Activated naive CD8-positive, alpha-beta T cell treated with anti-CD3 and anti-CD28 coated beads, Interleukin-2, amount 10 ng/mL, durations not matched to agents 7 days and 5 days (primary cell): ENCODE measurements at places on chromosomes 2 and 18.

DNA sequence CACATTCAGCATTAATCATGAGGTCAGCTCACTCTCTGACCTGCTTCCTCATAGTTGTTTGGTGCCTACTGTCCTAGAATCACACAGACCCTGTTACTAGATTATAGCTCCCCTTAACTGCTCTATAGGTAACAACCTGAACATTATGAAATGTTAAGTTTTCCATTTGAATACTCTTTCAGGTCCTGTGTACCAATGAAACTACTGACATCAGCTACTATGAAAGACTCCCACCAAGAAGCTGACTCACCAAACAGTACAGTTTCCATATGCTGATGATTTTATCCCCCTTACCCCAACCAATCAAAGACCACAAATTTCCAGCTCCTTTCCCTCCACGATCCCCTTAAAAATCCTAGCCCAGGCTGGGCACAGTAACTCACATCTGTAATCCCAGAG lies 56.3 kb downstream of the SRBD1 start:
- H3K36me3 ChIP-seq = peaks cover 49% of the 10 kb centered on the region
- H3K27me3 ChIP-seq = no peaks in the 10 kb centered on the region
- H3K27ac ChIP-seq = no peak overlapping the region
- no peak for DNase-seq

DNA sequence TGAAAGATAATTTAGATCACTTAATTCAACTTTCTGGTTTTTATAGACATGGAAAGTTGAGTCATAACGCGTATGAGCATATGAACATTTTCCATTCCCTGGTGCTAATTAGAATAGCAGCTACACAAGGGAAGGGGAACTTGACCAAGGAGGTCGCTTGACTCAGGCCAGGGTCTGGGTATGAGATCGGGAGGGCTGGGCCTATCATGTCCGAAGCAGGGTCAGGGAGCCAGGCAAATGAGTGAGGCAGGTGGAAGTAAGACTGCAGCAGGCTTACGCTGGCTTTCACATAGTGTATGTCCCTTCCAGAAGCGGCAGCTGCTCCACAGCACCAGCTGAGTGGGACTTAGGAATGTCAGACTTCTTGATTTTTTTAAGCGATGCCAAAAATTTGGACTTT lies 14.7 kb downstream of the RALB start:
- H3K36me3 ChIP-seq = peaks cover 46% of the 10 kb centered on the region
- H3K4me3 ChIP-seq = no peak overlapping the region
- H3K27ac ChIP-seq = no peak overlapping the region
- H3K4me1 ChIP-seq = peaks cover 30% of the 10 kb centered on the region
- H3K27me3 ChIP-seq = no peaks in the 10 kb centered on the region
- no peak for DNase-seq

DNA sequence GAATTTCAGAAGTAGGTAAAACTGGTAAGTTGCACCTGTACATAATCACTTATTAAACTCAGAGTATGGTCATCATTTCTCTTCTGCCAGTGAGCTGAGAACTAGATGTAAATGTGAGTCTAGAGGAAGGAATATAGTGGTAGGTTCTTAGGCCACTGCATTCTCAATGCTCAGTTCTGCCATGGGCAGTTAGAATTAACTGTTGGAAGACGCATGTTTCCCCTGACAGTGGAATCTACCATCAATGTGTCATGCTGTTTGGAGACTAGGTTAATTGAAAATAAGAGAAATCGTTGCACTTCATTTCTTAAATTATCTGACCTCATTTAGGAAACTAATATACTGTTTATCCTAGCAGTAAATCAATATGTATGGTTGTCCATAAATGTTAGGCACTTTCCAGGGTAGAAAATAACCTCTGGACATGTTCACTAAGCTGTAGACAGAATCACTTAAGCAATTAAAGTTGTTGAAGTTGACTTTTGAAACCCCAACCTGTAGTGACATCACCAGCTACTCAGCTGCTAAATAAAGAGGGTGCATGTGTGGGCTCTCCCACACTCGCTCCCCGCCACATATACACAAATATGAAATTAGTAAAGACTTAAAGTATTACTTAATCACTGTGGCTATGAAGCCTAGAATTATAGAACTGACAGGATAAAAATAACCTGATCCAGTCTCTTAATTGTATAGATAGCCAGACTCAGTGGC lies 91.5 kb upstream of the NOSTRIN start:
- peaks cover 2% of the 10 kb centered on the region for H3K4me1 ChIP-seq
- DNase-seq = no peak
- H3K4me3 ChIP-seq = no peak overlapping the region
- H3K27ac ChIP-seq = no peak overlapping the region

DNA sequence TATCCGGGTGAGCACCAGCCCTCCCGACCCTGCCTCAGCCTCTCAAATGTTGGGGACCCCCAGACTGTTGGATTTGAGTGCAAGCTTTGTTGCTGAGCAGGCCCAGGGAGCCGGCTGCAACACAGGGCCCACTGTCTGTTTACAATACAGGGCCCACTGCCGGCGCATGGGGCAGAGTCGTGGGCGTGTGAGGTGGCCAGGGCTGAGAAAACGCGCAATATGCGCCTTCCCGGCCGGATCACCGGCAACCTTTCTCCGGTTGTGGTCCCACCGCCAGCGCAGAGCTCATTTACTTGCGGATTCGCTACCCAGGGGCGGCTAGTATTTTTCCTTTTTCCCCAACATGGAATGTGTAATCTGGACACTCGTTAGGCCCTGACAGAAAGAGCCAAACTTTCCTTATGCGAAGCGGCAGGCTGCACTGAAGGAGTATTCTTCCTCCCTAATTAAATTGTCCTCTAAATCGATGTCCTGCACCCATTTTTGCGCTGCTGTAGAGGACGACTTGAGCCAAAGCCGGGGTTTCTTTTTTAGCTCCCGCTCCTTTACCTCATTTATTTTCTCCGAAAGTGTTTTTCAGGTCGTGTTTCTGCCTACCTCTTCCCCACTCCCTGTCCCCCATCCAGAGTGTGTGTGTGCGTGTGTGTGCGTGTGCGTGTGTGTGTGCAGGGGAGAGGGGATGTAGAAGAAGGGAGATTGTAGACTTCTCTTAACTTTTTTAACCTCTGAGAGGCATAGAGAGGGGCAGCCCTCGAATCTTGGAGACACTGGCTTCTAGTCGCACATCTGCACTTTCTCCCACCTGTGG lies 2.7 kb downstream of the OTX1 start:
- H3K4me3 ChIP-seq = peak overlapping the region; percentile 74
- H3K36me3 ChIP-seq = peaks cover 2% of the 10 kb centered on the region
- peaks cover 63% of the 10 kb centered on the region for H3K4me1 ChIP-seq
- peak; percentile 25 for DNase-seq

- H3K4me1 ChIP-seq = peaks cover 37% of the 10 kb centered on the region
- H3K36me3 ChIP-seq = peaks cover 16% of the 10 kb centered on the region
- no peak for DNase-seq
- no peaks in the 10 kb centered on the region for H3K27me3 ChIP-seq
- no peak overlapping the region for H3K27ac ChIP-seq
Observed at GRCh38 chr2:10309286-10309685, 6.6 kb downstream of the HPCAL1 start.
